NCI-H510A (cell line): ENCODE measurements at places on chromosomes 5 and 9.
A peak's percentile ranks its signal among the peaks of the same experiment; 100 is the strongest.

GRCh38 chr9:16069671-16070454, 517.0 kb downstream of the CCDC171 start:
- DNase-seq: no peak

- no peak for DNase-seq
These were observed 78.8 kb downstream of the GNA14 start for GRCh38 chr9:77569335-77569734.

DNA sequence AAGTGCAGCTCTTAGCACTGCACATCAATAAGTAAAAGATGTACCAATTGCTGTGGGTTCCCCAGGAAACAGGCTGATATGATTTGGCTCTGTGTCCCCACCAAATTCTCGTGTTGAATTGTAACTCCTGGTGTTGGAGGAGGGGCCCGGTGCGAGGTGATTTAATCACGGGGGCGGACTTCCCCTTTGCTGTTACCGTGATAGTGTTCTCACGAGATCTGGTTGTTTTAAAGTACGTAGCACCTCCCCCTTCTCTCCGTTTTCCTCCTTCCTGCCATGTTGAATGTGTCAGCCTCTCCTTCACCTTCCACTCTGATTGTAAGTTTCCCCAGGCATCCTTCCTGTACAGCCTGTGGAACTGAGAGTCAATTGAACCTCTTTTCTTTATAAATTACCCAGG, 93.2 kb upstream of the ACTBL2 start:
- DNase-seq: no peak

GRCh38 chr9:131490514-131490913, 12.2 kb upstream of the POMT1 start:
- DNase-seq: no peak

DNA sequence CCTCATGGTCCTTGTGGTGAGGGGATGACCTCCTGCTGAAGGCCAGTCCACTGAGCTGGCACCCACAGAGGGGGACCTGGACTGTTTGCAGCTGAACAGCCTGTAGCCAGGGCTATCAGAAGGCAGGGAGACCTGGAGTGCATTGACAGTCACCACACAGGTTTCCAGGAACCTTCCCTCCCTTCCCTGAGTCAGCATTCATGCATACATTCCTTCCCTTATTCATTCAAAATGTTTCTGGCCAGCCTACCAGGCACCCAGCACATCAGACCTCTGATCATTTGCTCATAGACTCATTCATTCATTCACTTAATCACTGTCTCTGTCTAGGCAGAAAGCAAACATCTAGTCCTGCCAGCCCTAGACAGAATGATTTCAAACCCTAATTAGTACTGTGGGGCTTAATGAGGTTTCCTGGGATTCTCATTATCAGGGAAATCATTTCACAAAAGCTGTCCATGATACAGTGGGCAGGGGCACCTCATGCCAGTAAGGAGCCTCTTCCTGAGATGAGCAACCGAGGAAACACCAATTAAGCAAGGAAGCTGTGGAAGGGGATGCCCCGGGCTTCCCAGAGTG, 110.1 kb upstream of the PPP1R26 start:
- no peak for DNase-seq

- DNase-seq: no peak
These were observed 507.4 kb downstream of the RASEF start for GRCh38 chr9:82555431-82556051.

DNA sequence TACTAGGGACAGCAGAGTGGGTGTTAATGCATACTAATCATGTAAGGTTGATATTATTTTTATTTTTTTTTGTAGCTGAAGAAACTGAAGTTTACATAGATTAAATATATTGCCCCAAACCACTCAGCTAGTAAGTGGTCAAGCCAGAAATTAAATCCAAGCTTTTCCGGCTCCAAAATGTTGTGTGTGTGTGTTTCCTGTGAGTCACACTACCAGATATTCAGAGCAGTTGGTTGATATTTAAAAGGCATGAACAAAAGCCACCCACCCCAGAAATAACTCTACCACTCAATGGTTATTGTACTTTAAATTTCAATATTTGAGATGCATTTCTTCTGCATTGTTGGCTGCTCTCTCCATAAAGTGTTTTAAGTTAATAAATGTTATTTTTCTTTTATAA, 29.5 kb downstream of the KCNN2 start:
- no peak for DNase-seq

DNA sequence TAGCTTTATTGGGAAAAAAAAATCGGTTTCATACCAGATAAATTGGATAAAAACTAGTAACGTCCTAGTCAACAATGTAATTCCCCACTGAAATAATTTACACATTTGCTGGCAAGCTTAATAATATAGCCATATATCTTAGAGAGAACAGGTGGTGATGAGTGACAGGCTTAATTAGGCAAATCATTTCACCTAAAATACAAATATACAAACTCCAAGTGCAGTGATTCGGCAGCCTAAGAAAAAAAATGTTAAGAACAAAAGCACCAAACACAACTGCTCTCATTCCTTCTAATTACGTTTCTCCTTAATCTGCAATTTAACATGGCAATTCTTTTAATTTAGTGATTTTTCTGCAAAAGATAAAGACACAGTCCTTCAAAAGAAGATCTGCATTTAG, 56.0 kb upstream of the SLC25A51 start:
- no peak for DNase-seq

DNA sequence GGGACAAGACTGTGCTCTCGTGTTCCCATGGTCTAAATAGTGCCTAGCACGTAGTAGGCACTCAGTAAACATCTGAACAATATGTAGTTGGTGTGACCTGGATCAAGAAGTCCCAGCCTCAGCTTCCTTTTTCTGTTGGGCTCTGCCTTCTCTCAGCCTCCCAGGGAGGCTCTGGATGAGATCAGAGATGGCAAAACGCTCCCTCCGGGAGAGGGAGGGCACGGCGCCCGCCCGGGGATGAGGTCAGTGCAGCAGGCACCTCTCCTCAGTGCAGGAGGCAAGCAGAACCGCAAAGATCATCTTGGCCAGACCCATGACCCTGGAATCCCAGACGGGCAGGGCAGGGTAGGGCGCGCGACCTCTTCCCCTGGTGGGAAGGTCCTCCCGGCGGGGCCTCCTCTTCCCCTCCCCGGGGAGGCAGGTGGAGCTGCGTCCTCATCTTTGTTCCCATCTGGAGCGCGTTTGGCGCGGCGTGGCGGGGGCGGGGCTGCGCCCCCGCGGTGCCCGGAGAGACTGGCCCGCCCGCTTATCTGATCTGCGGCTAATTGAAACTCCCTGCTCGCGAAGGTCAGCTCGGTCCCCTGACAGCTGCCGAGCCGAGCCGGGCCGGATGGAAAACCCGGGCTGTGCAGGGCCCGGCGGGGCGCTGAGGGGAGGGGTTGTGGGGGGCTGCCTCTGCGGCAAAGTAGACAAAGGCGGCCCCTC, 60.9 kb downstream of the CXXC5 start:
- DNase-seq: peak; percentile 65
